ENCODE measurements at places on chromosomes 5 and 9.

DNA sequence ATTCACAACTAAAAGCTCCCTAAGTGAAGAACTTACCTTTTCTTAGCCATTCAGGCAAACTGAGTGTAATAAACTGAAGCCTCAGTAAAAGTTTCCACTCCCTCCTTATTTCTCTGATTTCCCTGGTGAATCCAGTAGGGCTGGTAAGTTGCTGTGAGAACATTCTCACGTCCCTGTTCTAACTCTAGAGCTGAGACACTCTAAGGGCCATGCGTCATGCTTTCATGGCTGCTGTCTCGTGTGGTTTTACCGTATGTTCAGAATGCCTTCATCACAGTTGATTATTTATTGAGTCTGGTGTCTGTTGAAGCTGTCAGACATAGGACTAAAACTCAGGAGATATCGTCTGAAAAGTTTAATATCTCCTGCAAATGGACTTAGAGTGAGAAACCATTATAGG lies 1.3 kb downstream of the OR2S2 start:
- no peak for DNase-seq

DNA sequence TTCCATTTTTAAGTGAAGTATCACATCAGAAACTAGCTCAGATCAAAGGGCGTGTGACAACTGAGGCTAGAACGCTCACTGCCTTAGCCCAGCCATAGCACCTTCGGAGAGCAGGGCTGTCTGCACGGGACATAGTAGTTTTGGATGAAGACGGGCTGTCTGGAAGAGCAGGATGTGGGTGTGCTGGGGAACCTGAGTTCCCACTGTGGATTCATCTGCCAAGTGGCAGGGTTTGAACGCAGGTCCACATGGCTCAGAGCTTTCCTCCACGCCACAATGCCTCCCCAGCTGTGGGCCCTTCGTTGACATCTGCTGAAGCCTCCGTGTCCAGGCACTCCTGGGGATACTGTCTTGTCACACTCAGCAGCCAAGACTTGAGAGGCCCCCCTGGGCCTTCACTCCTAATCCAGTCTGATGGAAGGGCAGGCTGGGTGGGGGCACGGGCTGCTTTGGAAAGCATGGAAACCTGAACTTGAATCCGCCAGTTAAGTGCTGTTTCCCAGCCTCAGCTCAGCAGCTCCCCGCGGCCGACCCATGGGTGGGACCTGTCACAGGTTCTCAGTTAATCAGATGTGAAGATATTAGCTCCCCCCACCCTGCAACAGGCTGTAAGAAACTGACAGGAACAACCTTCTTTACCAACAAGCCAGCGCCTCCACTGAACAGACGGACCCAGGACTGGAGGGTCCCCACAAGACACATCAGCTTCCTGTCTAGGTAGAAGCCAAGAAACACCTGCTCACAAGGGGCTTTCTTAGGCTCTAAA lies 228.1 kb downstream of the FANCC start:
- DNase-seq: no peak

- peak; percentile 54 for DNase-seq
Observed at GRCh38 chr5:73519531-73520283, 21.5 kb downstream of the BTF3 start.

DNA sequence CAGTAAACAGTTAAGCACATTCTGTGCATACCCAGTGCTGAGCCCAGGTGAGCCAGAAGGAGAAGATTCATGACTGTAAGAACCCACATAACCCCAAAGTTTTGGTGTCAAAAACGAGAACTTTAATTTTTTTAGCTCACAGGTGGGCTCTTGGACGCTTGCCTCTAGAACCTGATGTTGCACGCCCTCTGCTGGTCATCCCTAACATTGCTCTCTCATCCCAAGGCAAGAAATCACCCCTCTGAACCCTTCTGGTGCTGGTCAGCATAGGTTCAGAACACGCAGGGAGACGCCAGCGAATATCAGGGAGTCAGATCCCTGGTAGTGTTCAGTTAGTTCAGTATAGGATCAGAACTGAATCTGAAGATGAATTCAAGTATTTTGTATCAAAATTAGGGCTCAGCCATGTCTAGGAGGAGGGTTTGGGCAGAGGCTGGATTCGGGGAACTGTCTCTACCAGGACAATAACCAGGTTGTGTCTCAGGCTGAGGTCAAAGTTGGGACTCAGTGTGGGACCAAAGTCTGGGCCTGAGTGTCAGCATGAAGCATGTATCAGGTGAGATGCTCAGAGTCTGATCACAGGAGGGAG lies 4.1 kb upstream of the DNAJB5 start:
- DNase-seq: no peak

- no peak for DNase-seq
Observed at GRCh38 chr9:88291056-88291455, 97.2 kb upstream of the SPIN1 start.

DNA sequence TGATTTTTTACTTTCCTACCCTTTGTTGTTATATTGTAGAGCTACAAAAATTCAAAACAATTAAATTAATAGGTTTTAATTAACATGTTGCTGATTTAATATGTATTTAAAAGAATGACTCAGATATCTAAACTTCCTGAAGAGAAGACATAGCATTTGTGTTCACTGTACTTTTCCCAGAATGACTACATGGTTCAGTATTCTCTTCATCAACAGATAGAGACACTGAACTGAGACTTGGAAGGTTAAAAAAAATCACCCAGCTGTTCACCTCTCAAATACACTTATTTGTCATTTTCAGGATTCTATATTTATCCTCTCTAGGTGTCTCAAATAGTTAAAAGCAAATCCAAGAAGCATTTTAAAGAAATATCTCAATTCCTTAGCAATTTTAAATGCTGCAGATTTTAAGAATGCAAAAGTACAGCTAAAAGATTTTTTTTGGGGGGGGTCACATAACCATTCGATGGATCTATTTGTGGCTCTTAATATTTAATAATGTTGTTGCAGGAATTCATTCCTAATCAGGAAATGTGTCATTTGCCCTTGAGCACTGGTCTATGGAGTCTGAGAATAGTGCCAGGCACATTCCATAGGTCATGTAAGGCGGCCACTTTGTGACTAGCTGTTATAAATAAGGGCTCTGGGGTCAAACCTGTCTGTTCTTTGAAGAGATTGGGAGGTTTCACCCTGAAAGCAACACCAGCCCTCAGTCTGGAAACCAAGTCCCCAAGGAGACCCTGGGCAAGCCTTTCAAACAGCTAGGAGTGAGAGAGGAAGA lies 463.1 kb downstream of the NR2F1-AS1 start:
- DNase-seq: no peak

DNA sequence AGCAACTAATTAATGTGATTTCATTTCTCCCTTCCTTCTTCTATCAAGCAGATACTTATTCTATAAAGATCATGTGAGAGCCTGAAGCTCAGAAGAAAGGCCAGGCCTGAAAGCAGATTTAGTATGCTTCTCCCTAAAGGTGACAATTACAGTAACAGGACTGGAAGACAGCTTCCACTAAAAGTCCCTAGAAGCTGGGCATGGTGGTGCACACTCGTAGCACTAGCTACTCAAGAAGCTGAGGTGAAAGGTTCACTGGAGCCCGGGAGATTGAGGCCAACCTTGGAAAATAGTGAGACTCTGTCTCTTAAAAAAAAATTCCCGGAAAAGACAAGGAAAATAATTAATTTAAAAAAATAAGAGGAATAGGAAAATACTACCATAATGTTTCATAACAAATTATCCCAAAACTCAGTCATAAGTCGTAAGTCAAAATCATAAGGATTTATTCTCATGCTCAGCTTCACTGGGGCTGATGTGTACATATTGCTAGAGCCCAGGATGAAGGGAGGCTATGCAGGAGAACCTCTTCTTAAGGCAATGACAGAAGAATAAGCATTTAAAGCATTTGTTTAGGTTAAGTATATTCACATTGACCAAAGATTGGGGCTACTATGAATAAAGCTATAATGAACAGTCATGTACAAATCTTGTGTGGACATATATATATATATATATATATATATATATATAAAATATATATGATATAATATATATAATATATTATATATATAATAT lies 210.8 kb upstream of the SMARCA2 start:
- no peak for DNase-seq

- no peak for DNase-seq
Observed at GRCh38 chr5:40356248-40356647, 323.5 kb upstream of the PTGER4 start.

GRCh38 chr5:52895075-52895474 lies 94.1 kb upstream of the ITGA2 start:
- no peak for DNase-seq

- no peak for DNase-seq
Observed at GRCh38 chr5:156707750-156708149, 142.3 kb upstream of the PPP1R2B start.

GRCh38 chr5:132221781-132222648 lies 5.6 kb downstream of the P4HA2 start:
- DNase-seq: peak; percentile 71

GRCh38 chr5:137605411-137605810 lies 106.3 kb upstream of the SPOCK1 start:
- DNase-seq: no peak

Measured in NCI-H446 treated with DMSO at 0.1 percent for 48 hours (cell line).